ENCODE measurements at places on chromosomes 3 and 15. TPM values are rescaled to one million over a fixed set of nuclear protein-coding genes. Genes with fewer than 3 reads are reported as not detected.

Gene GOLGA8G
- not detected for total RNA-seq

Gene TMCC1
- total RNA-seq, result 10.2 TPM

Gene P4HTM
- total RNA-seq, result 18.4 TPM

Gene ACAP2
- 3.4 TPM for total RNA-seq

Gene PML
- 14.8 TPM for total RNA-seq

Gene SMCO1
- not detected for total RNA-seq

Gene FAIM
- 24.1 TPM for total RNA-seq

Gene CFAP100
- total RNA-seq, result not detected

Gene DAZL
- not detected for total RNA-seq

Gene WDR93
- total RNA-seq, result 0.15 TPM

Gene AHSG
- not detected for total RNA-seq

Gene GNAT1
- total RNA-seq, result not detected

Gene CEP70
- 7.6 TPM for total RNA-seq

Gene HYKK
- 6.7 TPM for total RNA-seq

Gene CTXN2
- not detected for total RNA-seq

Gene RBSN
- total RNA-seq, result 10.5 TPM

Gene HCLS1
- total RNA-seq, result 0.13 TPM

Gene SPRED1
- total RNA-seq, result 5.8 TPM

Gene FGF7
- total RNA-seq, result not detected

Gene BSN
- total RNA-seq, result 0.09 TPM

Gene TRIM71
- total RNA-seq, result not detected

Gene FEZF2
- total RNA-seq, result not detected

Gene ACTC1
- 0.48 TPM for total RNA-seq

Gene CGNL1
- 1.5 TPM for total RNA-seq

Gene CLDN1
- 28.5 TPM for total RNA-seq

Gene DNAJA4
- not detected for total RNA-seq

Gene TMCO5A
- not detected for total RNA-seq

Gene ATP10A
- 8.2 TPM for total RNA-seq

Gene CTXND1
- total RNA-seq, result 0.02 TPM

Gene BBX
- total RNA-seq, result 20.4 TPM

Gene CPLX3
- total RNA-seq, result not detected

Gene SMAD6
- 25.4 TPM for total RNA-seq

Gene OXTR
- 6.8 TPM for total RNA-seq

Gene GHRL
- total RNA-seq, result not detected

Gene OR5K2
- not detected for total RNA-seq

Gene STRC
- total RNA-seq, result not detected

Gene CD86
- not detected for total RNA-seq

Gene ASB14
- total RNA-seq, result not detected

Gene ADIPOQ
- not detected for total RNA-seq

Gene SLCO2A1
- total RNA-seq, result not detected

Gene CLDN18
- total RNA-seq, result not detected

All from A549 treated with RU486 at 1 μM for 4 hours (cell line).